Activated T-helper 1 cell treated with anti-CD3 and anti-CD28 coated beads, Interleukin-2, amount 50 U/mL, for 16 hours (primary cell): ENCODE measurements at places on chromosomes 3 and 15.

- DNase-seq = no peak
These were observed 822.4 kb upstream of the CADM2 start for GRCh38 chr3:84136425-84136824.

DNA sequence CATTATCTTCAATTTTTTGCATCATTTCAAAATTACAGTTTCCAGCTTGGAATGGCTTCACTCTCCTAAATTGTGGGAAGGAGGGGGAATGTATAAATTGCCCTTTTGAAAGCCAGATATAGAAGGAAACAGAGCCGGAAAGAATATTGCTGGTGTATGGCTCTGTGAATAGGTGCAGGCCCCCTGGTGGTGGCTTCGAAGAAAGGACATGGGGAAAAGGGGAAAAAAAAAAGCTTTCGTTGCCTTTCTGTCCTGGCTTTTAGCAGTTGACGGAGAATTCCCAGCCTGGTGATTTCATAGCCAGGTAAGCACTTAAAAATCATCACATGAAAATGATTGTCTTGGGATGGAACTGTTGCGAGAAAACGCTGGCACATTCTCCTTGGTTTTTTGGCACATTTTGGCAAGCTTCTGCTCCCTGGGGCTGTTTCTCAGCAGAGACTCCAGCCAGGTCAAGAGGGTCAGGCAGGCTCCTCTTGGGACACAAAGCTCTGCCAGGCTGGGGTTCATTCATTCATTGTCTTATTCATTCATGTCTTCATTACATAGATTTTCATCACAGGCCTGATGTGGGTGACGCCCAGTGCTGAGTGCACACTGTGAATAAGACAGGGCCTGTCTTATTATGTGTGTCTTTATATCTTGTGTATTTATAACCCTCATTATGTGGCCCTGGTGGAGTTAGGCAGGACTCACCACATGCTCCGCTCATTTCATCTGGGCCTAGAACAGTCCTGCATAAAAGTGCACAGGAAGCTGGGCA, 300.0 kb upstream of the TPM1 start:
- DNase-seq = no peak

DNA sequence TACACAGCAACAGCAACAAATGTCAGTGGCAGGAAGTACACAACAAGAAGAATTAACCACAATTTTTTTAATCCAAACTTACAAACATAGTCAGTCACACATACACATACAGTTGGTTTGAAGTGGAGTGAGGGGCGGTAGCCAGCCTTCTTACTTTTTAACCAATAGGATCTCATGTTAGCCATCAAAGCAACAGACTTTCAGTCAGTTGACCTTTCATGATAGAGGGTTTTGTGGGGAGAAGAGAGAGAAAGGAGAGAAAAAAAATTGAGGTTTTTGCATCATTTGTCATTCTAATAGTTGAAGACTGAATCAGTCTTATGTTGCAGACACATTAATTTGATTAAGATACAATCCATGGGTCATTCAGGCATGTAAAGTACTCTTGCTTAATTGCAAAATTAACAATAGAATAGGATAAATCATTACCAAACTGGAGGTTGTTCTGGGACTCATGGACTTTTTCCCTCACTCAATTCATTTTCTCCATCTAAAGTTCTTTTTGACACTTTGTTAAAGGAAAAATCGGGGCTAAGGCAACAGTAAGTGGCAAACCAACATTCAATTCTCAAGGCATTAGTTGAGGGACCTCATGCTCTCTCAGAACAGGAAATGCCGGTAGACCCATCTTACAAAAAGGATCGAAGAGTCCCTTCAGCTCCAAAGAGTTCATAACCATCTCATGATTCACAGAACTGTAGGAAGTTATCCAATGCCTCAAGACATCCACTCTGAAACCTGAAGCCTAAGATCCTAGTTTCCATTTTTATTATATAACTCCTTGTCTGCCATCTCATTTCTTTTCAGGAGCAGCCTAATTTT, 159.5 kb upstream of the LPP start:
- DNase-seq = no peak

DNA sequence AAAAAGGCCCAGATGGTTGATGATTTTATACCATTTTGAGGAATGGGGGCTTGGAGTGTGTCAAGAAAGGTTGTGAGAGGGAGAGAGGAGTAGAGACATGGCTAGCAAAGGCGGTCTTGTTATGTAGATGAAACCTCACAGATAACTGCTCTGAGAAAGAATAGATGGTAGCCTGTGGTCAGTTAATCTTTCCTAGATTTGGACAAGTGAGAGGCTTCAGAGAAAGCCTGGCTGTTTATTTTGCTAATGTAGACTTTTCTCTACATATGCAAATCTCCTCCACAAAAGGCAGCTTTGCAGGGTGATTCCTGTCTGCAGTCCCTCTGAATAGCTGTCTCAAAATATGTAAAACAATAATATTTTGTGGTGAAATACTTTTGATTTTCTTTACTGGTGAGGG, 177.3 kb downstream of the OTOL1 start:
- DNase-seq = no peak

GRCh38 chr15:26891448-26892181, 24.8 kb downstream of the GABRA5 start:
- no peak for DNase-seq

DNA sequence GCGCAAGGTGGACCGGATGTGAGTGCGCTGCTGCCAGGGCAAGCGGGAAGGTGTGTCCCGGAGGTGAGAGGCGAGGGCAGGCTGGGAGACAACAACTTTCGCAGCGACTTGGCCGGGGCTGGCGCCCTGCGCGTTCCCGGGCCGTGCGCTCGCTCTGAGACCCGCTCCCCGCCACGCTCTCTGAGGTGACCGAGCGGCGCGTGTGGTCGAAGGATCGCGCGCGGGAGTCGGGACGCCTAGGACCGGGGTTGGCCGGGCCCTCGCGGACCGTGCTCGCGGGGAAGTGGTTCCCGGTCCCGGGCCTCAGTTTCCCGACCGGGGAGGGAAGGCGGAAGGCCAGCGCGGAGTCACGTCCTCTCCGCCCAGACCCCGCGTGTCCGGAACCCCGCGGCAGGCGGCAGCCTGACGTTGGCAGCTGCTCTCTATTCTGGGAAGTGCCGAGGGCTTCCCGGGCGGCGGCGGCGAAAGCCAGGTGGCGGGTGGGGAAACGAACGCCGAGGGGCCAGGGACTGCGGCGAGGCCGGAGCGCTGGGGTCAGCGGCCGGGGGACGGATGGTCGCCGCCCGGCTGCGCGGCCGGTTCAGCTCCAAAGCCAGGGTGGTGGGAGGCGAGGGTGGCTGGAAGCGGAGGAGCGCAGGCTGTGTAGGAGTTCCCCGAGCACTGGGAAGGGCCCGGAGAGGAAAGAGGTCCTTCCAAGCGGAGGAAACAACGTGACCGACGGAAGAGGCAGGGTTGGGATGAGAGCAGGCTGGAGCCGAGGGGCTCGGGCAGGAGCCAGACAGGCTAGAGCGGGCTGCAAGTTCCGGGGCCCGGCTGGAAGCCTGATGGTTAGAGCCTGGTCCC, 1.0 kb upstream of the IGF2BP2 start:
- no peak for DNase-seq

GRCh38 chr3:125051715-125052581, 3.8 kb downstream of the HEG1 start:
- peak; percentile 35 for DNase-seq

DNA sequence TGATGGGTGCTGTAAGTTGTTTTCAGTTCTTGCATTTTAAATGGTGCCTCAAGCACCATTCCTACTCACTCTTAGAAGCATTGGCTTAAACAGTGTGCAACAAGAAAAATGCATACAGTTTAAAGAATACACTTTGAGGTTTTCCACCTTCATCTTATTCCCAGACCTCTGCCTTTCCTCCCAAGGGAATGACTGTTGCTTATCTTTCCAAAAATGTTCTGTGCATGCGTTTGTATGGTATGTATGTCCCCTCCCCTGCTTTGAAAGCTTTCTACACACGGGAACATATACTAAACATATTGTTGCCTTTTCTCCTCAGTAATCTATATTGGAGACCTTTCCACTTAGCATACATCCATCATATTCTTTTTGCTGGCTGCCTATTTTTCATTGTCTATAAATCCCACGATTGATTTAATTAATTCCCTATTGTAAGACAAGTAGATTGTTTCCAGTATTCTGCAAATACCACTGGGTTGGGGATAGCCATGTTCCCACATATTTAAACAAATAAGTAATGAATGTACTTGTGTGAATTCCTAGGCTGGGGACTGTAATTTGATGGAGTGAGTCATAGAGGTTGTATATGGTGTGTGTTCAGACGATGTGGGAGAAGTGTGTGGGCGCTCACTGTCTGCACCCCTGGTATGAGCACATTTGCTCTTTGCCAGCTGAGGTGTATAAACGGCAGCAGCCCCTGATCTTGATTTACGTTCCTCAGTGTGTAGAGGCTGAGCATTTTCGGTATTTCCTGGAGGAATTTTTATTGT, 5.8 kb downstream of the TRAK1 start:
- DNase-seq = no peak

DNA sequence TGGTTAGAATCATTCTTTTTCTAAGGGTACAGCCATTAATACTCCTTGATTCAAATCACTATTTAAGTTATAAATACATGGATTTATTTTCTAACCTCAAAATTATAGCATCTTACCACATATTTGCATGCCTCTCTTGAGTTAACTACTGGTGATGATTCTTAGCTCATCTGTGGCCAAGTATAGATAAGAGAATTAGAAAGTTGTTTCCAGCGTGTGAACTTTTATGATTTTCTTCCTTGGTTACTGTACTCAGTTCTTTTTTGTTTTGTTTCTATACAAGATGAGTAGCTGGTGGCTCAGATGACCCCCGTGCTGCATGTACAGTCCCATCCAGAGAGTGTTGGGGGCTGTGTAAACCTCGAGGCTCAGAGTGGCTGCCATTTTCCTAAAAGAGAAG, 124.6 kb downstream of the IGF1R start:
- DNase-seq = no peak

GRCh38 chr3:71951842-71952241, 166.9 kb upstream of the PROK2 start:
- DNase-seq = no peak

DNA sequence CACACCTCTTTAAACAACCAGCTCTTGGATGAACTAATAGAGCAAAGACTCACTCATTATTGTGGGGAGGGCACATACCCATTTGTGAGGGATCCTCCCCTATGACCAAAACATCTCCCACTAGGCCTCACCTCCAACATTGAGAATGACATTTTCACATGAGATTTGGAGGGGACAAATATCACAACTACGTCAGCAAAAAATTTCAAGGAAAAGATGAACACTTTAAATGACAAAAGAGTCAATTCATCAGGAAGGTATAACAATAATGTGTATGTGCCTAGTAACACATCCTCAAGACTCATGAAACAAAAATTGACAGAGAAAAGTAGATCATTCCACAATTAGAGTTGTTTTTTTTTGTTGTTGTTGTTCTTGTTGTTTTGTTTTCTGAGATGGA, 38.4 kb upstream of the CHD2 start:
- no peak for DNase-seq

DNA sequence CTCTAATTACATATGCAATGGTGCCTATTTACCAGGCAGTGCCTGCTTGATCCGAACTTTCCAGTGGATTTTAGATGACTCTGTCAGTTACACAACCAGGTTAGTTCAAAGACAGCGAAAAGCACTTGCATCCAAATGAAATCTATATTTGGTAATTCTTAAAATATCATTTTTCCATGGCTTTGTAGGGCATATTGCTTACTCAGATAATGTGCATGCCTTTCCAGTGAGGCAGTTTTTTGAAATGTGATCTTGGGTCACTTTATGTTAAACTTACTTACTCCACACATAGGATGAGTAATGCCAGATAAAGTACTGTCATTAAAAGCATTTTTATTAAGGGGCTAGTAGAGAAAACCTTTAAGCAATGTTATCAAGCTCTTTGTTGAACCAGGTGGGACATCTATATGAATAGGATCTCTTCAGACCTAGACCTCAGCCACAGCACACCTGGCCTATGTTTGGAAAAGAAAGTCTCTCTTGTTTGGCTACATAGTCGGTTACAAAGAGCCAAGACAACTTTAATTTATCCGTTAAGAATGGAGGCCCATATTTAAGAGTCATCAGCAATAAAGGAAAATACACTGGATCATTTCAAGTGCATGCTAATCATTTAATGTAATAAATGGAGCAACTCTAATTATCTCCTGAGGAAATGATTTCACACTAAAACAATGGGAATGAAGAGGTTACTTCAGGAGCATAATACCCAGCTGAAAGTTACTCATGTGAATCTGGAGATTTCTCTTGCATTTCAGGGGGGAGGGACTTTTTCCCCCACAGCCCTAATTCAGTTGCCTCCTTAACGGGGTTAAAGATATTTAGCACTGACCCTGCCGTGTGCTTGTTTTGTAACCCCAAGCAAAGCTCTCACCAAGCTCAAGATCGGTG, 56.3 kb upstream of the TMCO5A start:
- no peak for DNase-seq

DNA sequence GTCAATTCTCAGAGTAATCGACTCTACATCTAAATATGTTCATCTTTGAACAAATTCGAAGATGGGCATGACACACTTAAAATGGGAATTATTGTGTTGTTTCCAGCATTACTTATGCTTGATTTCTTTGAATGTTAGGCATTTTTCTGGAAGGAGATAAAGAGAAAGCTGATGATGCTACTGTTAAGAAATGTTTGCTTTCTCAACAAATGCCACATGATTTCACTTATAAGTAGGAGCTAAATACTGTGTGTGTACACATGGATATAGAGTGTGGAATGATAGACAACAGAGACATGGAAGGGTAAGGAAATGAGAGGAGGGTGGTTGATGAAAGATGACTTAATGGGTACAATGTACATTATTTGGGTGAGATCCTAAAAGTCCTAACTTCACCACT, 400.9 kb downstream of the TBL1XR1 start:
- DNase-seq = no peak
